CD14-positive monocyte (primary cell): ENCODE measurements at places on chromosomes 1 and 21. TPM values are rescaled to one million over a fixed set of nuclear protein-coding genes. Genes with fewer than 3 reads are reported as not detected.

CFAP45 gene
- not detected for polyA plus RNA-seq

GRCh38 chr1:45011837-45012638 is at the start of gene UROD:
Gene UROD, plus strand, starts transcription at chr1:45012254. Its CDS starts 12 bp downstream, at chr1:45012266.
- DNase-seq: peak; percentile 93
- peak within 1 kb of the TSS; percentile 96 for H3K4me3 ChIP-seq
- no peaks in the 10 kb centered on the region for H3K27me3 ChIP-seq
- H3K27ac ChIP-seq: peak within 1 kb of the TSS; percentile 60
- peaks cover 41% of the 10 kb centered on the region for H3K36me3 ChIP-seq

DNA sequence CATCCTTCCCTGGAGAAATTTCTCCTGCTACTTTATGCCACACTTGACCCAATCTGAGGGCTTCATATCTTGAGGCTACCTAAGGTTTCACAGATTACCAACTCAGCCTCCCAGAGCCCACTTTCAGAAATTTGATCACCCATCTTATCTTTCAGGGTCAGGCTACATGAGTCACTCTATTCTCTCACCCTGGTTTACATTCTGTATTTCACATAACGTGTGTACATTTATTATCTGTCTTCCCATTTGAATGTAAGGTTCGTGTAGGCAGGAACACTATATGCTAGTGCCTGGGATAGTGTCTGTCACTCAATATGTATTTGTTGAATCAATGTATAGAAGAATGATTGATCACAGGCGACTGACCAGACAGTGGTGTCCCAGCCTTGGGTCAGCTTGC is 124.8 kb downstream of the UBE2U start:
- H3K4me3 ChIP-seq: no peak overlapping the region
- H3K4me1 ChIP-seq: no peaks in the 10 kb centered on the region
- H3K36me3 ChIP-seq: no peaks in the 10 kb centered on the region
- H3K27me3 ChIP-seq: no peaks in the 10 kb centered on the region
- no peak for DNase-seq

DNA sequence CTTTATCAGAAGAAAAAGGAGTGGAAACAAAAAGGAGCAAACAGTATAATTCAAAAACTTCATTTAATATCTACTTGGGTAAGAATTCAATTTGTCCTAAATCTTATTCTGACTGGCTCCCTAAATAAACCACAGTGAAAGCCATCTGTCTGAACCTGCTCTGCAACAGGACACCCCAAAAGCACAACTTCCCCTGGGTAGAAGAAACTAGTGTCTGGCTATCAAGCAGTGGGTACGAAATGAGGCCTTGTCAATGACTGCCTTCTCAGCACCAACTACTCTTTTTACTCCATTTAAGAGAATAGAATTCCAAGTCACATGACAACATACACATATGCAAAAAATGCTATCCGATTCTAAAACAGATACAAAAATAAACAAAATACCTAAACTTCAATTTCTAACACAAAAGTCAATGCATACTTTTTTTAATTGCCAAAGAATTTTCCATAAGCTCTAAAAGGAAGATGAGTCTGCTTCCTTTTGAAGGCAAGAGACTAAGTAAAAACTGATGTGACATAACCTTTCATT is 206.8 kb downstream of the SLC45A1 start:
- H3K27ac ChIP-seq: peak overlapping the region; percentile 84
- no peaks in the 10 kb centered on the region for H3K27me3 ChIP-seq
- peak overlapping the region; percentile 50 for H3K4me3 ChIP-seq
- peaks cover 33% of the 10 kb centered on the region for H3K4me1 ChIP-seq
- DNase-seq: no peak
- H3K36me3 ChIP-seq: no peaks in the 10 kb centered on the region

GRCh38 chr1:109255097-109255651 is 5.8 kb downstream of the CELSR2 start:
- no peak overlapping the region for H3K4me3 ChIP-seq
- H3K27me3 ChIP-seq: peaks cover 2% of the 10 kb centered on the region
- peaks cover 3% of the 10 kb centered on the region for H3K4me1 ChIP-seq
- H3K27ac ChIP-seq: no peak overlapping the region
- DNase-seq: no peak
- H3K36me3 ChIP-seq: no peaks in the 10 kb centered on the region

- no peaks in the 10 kb centered on the region for H3K27me3 ChIP-seq
- no peaks in the 10 kb centered on the region for H3K4me1 ChIP-seq
- no peaks in the 10 kb centered on the region for H3K36me3 ChIP-seq
- H3K4me3 ChIP-seq: no peak overlapping the region
- DNase-seq: no peak
Observed at GRCh38 chr1:164263540-164263939, 295.4 kb upstream of the PBX1 start.

- H3K27me3 ChIP-seq: no peaks in the 10 kb centered on the region
- peaks cover 14% of the 10 kb centered on the region for H3K4me1 ChIP-seq
- H3K4me3 ChIP-seq: no peak overlapping the region
- no peak overlapping the region for H3K27ac ChIP-seq
Observed at GRCh38 chr21:38883142-38883541, 77.4 kb downstream of the ETS2 start.
